ENCODE measurements at places on chromosomes 13 and 19.

GRCh38 chr13:74930402-74931165 lies 551.4 kb downstream of the TBC1D4 start:
- peak; percentile 46 for DNase-seq

DNA sequence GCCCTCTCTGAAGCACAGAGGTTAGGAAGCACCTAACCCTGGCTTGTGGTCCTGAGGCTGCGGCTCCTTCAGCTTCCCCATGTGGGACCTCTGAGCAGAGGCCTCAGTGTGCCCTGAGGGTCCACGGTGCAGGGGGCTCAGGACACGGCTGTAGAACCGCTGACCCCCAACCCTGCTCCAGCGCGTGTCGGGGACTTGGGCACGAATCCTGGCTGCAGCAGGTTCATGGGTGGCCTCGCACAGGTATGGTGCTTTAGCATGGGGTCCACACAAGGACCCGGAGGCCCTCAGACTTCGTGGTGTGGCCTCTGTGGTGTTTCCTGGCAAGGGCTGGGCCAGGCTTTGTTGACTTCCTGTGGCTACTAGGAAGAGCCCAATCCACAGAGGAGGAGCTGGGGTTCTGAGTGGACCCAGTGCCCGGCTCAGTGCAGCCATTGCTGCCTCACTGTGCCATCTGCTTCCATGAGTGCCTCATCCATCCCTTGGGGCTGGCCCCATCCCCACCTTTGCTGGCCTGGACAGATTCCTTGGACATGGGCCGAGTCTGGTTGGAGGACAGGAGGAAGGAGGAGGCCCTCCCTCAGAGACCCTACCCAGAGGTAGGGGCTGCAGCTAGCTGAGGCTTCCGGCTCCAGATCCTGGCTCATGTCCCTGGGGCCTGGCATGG lies 24.5 kb downstream of the ZBTB7A start:
- DNase-seq: no peak

- no peak for DNase-seq
Measured at GRCh38 chr19:53992211-53992610, 774 bp downstream of the CACNG6 start.

DNA sequence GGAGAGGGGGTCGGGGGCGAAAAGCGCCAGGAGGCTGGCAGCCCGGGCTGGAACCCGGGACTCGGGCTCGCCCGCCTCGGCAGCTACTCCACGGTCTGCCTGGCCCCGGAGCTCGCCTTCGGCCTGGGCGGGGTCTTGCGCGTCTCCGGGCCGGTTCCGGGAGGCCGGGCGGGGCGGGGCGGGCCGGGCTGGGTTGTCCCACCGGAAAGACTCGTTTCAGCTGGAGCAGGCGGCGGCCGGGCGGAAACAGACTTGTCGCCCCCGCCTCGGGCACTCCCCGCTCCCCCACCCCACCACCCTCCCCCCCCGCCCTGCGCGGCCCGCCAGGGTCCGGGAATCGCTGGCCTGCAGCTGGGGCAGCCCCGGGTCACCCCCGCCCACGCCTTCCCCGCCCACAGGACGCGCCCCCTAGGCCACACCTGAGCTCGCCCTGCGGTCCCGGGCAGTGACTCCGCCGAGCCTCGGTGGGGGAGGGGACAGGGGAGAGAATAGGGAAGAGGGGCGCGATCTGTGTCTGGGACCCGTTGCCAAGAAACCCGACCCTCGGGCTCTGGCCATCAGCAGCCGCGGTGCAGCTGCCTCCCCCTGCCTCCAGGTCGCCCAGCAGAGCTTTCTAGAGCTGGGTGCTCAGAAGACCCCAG lies 109.4 kb downstream of the KCTD15 start:
- no peak for DNase-seq
